GM20000 (cell line): ENCODE measurements at places on chromosomes 4 and X.

DNA sequence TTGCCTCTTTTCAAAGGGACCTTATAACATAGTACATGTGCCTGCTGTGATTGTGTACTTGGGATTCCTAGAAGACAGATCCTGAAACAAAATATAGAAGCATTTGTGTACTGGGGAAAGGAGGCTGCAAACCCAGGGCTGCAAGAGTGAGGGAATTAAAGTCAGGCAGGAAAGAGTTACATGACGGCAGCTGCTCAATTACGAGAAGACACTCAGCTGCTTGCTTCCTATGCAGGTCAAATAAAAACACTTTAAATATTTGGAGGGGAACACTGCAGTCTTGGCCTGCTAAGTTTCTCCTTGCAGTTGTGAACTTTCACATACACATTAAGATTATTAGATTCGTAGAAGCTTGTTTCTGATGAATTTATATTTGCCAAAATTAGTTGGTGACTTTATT, 191.9 kb upstream of the CXCL13 start:
- no peak for DNase-seq

GRCh38 chrX:103347682-103348397, 8.5 kb upstream of the TCEAL9 start:
- DNase-seq, result no peak

- DNase-seq, result no peak
Observed at GRCh38 chr4:173521467-173522159, 8.4 kb downstream of the HAND2 start.

- peak; percentile 11 for DNase-seq
Observed at GRCh38 chr4:156169011-156169410, 215.3 kb upstream of the CTSO start.

GRCh38 chrX:102976286-102976685, 39.2 kb downstream of the RAB40AL start:
- no peak for DNase-seq

- no peak for DNase-seq
Observed at GRCh38 chrX:45322382-45322781, 121.7 kb upstream of the DIPK2B start.

DNA sequence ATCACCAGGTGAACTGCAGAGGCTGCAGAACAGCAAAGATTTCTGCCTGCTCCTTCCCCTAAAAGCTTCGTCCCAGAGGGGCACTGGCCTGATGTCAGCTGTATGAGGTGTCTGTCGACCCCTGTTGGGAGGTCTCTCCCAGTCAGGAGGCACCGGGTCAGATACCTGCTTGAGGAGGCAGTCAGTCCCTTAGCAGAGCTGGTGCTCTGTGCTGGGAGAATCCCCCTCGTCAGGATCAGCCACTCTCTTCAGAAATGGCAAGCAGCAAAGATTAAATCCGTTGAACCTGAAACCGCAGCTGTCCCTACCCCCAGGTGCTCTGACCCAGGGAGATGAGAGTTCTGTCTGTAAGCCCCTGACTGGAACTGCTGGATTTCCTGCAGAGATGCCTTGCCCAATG, 1166.3 kb upstream of the ADGRL3 start:
- no peak for DNase-seq

DNA sequence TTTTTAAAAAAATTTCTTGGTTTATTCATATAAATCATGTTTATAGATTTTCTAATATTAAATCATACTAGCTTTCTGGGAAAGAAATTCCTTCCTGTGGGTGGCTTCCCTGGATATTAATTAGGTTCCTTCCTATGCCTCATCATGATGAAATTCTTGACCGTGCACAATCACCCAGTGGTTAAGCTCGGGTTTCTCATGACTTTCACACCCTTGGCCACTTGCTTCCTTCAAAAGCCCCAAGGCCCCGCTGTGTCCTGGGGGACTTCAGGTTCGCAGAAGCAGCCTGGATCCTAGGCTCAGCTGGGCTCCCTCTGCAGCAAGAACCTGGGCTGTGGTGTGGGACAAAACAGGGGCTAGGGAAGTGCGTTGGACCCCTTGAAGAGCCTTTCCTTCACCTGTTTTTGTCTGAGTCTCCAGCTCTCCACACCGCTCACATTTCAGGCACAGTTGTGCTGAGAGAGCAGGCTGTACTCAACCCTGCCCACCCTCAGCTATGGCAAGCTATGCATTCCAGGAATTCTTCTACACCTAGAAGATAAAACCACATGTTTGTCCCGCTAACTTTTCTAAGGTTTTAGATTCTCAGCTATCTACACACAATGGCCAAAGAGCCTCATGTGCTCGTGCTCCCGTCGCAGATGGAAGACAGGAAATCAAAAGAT, 48.9 kb upstream of the TMSB15B start:
- DNase-seq, result no peak

- no peak for DNase-seq
Observed at GRCh38 chr4:24933684-24934275, 20.9 kb upstream of the CCDC149 start.

GRCh38 chr4:2402048-2402842, 16.2 kb downstream of the ZFYVE28 start:
- no peak for DNase-seq

GRCh38 chr4:177948853-177949252, 506.6 kb upstream of the AGA start:
- no peak for DNase-seq

DNA sequence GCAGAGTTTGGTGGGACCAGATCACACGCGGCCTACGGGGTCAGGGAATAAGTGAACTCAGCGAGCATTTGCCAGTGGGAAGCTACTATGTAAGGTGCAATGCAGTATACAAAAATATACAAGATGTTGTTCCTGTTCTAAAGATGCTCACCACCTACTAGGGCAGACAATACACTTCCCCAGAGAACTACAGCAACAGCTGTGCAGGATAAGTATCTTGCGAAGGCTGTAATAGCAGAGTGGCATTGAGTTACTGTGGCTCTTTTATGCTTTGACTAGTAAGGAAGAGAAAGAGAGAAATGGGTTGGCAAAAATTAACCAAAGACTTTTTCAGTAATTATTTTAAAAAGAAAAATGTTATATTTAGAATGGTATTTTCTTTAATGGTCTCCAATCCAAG, 61.2 kb downstream of the CDS1 start:
- no peak for DNase-seq

GRCh38 chr4:72286185-72286584, 254.4 kb downstream of the NPFFR2 start:
- no peak for DNase-seq

GRCh38 chr4:95833711-95834194, 6.1 kb upstream of the PDHA2 start:
- no peak for DNase-seq

- no peak for DNase-seq
Observed at GRCh38 chrX:20231598-20231997, 35.1 kb downstream of the RPS6KA3 start.

- DNase-seq, result no peak
Observed at GRCh38 chrX:96987228-96987627, 103.5 kb downstream of the RPA4 start.

DNA sequence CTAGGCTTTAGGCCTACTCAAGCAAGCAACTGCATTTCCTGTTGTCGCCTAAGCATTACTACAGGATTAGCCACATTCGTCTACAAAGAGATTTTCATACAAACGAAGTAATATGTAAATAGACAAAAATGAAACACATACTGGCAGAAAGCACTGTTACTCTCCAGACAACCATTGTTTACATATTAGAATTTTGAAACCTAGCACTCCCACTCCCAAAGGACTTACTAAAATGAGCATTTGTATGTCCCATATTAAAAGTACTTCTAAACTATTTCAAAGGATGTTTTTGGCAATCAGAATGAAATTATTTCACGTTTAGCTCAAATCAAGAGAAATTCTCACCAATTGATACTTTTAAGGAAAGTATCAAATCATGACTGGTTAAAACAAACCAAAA, 570.8 kb downstream of the PRR32 start:
- DNase-seq, result no peak

DNA sequence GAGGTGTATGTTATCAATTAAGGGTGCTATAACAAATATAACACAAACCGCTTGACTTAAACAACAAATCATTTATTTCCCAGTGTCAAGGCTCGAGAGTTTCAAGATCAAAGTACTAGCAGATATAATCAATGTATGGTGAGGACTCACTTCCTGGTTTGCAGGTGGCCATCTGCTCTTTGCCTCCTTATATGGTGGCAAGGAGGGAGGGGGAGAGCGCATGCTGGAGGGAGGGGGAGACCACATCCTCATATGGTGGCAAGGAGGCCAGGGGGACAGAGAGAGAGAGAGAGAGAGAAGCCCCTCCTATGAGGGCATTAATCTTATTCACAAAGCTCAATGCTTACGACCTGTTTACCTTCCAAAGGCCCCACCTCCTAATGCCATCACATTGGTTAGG, 372.3 kb upstream of the SPOCK3 start:
- DNase-seq, result no peak

DNA sequence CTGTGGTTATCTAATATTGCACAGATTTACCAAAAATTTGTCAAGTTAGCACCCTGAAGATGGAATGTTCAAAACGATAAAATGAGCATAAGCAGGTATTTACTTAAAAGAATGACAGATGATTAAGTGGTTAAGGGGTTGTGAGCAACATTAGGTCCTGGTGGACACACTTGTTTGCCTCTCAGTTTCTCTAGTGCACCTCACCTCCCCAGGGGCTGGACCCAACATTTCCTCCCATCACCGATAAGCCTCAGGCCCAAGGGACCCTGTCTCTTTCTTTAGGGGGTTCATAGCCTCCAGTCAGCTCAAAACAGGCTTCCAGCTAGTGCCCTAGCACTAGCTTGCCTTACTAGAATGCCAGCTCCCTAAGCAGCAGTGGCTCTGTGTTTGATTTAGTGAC, 88.0 kb downstream of the ATP11C start:
- peak; percentile 18 for DNase-seq

GRCh38 chr4:107825072-107825824, 516 bp downstream of the SGMS2 start:
- DNase-seq, result peak; percentile 35

DNA sequence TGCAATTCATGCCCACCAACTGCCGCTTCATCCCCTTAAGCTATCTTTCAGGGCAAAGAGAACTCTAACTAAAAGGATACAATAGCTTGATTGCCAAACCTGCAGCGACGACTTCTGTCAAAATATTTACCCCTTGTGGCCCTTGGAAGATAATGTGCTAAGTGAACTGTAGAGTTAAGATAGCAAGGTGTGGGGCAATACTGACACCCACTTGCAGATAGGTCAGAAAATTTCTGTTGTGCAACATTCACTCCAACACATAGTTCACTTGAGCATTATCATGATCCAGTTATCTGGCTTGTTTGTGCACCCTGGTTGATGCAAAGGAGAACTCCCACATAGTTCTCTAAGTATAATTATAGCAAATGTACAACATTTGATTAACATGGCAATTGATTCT, 55.6 kb downstream of the RHOXF2B start:
- no peak for DNase-seq

DNA sequence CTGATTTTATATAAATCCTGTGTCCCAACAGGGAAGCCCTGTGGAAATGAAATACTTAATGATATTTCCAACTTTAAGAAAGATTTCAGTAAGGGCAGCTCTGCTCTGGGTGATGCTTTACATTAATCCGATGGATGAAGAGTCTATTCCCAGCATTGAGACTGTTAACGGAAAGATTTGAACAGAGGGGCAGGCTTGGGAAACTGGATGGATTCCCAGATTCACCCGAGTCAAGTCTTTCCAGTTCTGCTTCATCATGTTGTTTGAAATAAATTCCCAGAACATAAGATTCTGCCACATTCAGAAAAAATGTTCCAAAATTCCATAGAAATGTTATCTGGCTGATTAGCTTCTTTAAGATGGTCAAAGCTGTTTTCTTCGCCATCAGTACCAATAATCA, 246.0 kb downstream of the FBXW7 start:
- DNase-seq, result no peak

DNA sequence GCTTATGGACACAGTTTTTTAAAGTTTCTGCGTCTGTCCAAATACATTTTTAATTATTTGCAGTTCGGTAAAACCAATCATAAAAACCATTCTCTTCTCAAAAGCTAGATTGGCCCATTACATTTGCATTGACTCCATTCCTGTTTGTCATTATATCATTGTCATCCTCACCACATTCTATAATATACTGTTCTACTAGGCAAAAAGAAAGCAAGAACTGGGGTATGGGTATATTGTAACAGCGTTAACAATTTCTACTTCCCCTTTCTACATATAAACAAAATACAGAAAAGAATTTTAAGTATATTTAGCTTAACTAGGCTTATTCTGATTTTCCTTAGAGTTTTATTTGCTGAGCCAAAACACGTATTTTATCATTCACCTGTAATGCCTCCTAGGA, 91.8 kb downstream of the RAP1GDS1 start:
- no peak for DNase-seq

DNA sequence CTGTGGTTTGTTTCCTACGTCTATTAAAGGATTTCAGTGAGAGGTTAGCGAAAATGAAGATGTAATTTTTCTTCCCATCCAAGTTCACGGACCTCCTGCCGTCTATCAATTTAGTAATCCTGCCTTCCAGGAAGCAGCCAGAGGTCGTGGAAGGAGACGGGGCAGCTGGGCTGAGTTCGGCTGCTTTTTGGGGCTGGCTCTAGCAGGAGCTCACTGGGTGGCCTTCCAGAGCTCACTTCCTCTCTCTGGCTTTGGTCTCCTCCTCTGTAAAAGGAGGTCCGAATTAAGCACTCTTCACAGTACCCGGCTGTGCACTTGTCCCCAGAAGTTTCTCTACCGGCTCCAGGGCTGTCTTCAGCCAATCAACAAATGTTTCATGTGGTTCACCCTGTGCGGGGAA, 295.4 kb downstream of the BCOR start:
- DNase-seq, result no peak

- DNase-seq, result no peak
Observed at GRCh38 chr4:68416591-68416990, 30.7 kb upstream of the TMPRSS11E start.

GRCh38 chrX:9127986-9128385, 94.1 kb upstream of the FAM9B start:
- DNase-seq, result no peak

DNA sequence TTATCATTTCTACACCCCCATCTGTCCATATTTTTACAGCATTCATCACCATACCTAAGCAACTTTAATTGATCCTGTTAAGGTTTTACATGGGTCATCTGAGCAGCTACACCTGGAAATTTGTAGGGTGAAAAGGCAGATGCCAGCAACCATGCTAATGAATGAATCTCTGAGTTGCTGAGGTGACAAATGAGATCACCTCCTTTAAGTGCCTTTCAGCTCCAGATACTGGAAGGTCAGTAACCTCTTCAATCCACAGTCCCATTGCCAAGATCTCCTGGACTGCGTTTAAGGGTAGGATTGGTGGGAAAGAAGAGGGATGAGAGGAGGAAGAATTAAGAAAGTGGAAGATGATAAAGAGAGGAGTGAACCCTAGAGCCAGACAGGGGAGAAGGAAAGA, 8.5 kb upstream of the BMP3 start:
- no peak for DNase-seq

DNA sequence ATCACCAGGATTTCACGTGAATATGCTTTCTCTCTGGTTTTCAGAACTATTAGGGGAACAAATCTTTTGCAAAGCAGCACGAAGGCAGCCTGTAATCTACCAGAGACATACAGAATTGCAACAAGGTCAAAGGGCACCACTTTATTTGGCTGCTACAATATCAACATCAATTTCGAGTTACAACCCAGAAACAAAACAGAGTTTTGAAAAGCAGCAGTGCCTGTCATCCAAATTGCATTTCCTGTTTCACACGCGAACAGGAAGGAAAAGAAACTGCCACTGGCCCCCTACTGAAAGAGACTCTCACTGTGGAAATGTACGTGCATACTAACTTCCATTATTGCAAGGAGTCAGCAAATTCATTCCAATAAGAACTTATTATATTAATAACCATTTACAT, 17.1 kb upstream of the C1QTNF7 start:
- no peak for DNase-seq
